ENCODE measurements at places on chromosomes 16 and 17. TPM values are rescaled to one million over a fixed set of nuclear protein-coding genes. Genes with fewer than 3 reads are reported as not detected.

Gene UMOD
- not detected for total RNA-seq

Gene CLEC18B
- 3.4 TPM for total RNA-seq

DNA sequence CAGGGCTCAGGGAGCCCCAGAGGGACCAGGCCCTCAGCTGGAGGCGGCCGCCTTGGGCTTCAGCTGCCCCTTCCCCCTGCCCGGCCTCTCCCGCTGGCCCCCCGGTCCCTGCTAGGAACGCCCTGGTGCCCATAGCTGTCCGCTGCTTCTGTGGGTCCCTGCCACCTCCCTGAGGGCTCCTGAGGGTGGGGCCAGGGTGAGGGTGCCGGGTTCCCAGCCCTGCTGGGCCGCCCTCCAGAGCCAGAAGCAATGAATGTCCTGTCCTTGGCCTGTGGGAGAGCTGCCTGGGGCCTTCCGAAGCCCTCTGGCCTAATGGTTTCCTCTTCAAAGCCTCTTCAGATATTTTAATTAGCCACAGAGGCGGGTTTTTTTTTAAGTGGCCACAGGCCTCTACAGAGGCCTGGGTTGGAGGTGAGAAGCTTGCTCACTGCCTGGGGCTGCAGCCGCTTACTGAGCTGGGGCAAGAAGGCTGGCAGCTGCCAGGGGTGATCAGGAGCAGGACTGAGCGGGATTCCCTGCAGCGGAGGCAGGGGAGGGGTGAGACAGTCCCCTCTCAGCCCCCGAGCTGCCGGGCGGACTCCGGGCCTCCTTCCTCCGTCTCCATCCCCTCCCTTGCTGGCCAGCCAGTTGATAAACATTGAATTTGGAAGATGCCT is 9.9 kb downstream of the CENPX start:
- DNase-seq, result no peak

Gene CD300LF
- total RNA-seq, result 0.82 TPM

DNA sequence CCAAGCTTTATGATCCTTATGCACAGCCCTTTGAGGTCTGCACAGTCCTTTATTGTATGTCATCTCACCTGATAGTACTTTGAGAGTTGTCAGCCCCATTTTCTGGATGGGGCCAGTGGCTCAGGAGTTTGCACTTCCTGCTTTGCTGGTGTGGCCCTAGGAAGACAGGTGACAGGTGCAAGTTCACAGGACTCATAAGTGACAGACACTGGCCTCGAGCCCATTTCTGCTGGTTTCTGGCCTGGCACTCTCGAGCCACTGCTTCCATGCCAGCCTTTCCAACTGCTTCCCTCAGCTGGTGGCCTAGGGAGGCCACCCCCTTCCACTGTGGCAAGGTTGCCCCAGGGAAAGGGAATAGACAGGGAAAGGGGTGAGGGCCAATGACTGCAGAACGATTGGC is 84.4 kb upstream of the CCL1 start:
- no peak for DNase-seq

- DNase-seq, result no peak
Observed at GRCh38 chr16:86975445-86975844, 341.7 kb downstream of the C16orf95 start.

GRCh38 chr16:88387180-88387765 is 4.5 kb downstream of the ZNF469 start:
- no peak for DNase-seq

- no peak for DNase-seq
Observed at GRCh38 chr16:89620406-89620841, 7.0 kb downstream of the DPEP1 start.

GRCh38 chr16:21150375-21151001 is at the start of gene DNAH3:
Gene DNAH3, minus strand, starts transcription at chr16:21150846. Its CDS starts 527 bp downstream, at chr16:21150319.
- DNase-seq, result no peak

- DNase-seq, result no peak
Observed at GRCh38 chr16:56600398-56600999, 7.9 kb upstream of the MT2A start.

Gene TEKT5
- total RNA-seq, result 0.50 TPM

DNA sequence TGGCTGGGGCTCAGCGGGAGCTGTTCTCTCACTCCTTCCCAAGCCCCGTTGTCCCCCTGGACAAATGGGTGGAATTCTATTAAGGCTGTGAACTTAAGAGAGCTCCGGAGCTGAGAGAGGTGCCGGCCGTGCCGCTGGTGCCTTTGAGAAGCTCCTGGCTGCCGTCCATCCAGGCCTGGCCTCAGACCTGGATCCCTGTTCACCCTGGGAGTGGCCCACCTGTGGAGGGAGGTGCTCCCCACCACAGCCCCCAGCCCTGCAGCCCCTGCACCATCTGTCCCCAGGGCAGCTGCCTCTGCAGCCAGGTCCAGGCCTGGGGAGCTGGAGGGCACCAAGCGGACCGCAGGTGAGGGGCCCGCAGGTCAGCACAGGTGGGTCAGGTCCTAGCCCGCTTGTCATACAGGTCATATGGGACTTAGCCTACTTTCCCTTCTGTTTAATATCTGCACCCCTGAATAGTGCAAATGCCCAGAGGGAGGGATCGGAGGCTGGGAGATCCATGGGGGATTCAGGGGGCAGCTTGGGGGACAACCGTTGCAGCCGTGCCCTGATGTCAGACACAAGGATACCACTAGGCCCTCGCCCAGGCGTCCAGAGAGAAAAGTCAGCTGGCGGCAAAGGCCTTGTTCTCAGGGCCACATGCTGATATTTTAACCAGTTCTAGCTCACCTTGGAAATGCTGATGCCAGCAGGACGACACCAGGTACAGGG is 15.2 kb upstream of the METRNL start:
- no peak for DNase-seq

DNA sequence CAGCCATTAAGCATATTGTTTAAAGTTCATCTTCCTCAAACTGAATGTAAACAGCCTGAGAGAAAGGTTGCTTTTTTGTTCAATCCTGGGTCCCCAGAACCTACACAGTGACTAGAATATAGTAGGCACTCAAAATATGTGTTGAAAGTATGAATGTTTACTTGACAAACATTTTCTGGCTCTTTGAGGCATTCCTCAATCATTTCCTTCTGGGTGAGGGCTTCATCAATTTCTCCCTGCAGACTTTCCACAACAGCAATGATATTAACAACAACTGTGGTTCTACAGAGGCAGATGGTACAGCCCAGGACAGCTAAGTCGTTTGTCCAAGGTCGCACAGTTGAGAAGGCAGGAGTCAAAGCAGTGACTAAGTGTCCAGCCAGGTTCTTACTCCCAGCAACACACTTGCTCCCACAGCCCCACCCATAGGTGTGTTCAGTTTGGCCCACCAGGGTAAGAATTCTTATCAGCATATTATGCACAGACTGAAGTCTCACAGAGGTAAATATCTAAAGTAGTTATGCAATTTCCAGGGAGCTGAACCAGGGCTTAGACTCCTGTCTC is 61.1 kb downstream of the HS3ST3B1 start:
- no peak for DNase-seq

Gene ENPP7
- not detected for total RNA-seq

DNA sequence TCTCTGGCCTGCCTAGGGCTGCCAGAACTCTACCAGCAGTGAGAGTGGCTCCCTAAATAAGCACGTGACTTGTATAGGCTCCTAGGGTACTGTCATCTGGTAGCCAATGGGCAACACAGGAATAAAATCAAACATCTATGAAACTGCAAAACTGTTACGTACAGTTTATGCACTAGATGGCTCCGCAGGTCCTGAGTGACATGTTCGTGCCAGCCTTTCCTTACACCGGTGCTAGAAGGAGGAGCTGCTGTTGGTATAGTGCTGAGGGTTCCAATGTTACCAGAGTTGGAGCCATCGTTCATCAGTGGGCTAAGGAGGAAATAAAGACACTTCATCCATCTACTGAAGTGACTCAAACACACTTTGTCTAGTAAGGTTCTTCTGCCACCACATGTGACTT is 63.2 kb upstream of the TRAP1 start:
- DNase-seq, result no peak

GRCh38 chr17:39808409-39808997 is 55.6 kb downstream of the IKZF3 start:
- DNase-seq, result no peak
